Stimulated activated naive CD4-positive, alpha-beta T cell (primary cell): ENCODE measurements at places on chromosomes 2 and 18.
A peak's percentile ranks its signal among the peaks of the same experiment; 100 is the strongest.

- DNase-seq: no peak
Observed at GRCh38 chr18:74825460-74825859, 227.8 kb downstream of the ZNF407 start.

DNA sequence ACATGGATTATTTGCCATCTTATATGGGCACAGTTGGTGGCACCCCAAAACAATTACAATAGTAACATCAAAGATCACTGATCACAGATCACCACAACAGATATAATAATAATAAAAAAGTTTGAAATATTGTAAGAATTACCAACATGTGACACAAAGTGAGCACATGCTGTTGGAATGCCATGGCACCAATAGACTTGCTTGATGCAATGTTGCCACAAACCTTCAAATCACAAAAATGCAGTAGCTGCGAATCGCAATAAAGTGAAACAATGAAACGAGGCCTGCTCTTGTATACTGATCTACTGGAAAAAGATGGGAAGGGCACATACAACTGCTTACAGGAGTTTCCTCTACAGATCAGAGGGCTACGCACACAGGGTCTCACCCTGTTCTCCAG, 32.2 kb upstream of the AMMECR1L start:
- no peak for DNase-seq

GRCh38 chr2:230234845-230235244, 9.3 kb downstream of the SP140 start:
- DNase-seq: no peak

- no peak for DNase-seq
Observed at GRCh38 chr2:198966269-198966668, 491.5 kb downstream of the SATB2 start.

DNA sequence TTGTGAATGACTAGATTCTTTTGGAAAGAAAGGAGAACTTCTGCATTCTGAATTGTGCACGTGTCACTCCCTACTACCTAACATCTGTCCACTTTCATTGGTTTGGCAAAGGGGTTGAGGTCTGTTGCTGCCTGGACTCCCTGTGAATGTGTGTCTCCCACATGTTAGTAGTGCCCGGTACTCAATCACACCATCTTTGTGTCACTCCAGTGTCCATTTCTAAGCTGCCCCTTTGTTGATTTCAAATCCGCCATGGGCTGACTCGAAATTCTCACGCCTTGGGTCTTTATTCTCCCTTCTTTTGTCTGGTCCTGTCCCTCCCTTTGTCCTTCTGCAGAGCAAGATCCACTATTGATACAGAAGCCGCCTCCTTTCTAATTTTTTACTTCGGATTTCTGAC, 7.5 kb downstream of the DPYSL5 start:
- no peak for DNase-seq

DNA sequence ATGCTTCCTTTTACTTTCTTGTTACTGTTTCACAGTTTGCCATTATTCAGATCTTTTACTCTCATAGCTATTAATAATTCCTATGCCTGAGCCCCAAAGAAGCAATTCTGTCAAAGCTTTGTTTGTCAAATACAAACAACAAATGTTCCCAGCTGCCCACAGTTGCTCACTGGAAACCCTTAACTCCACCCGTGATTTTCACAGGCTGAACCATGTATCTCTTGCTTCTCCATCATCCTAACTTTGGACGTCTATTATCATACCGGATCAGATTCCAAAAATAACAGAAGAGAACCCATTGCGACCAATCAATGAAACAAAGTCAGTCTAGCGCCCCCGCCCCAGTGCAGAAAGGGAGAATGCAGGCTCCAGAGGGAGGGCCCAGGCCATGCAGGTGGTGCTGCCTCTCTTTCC, 24.2 kb downstream of the COLEC12 start:
- DNase-seq: no peak

DNA sequence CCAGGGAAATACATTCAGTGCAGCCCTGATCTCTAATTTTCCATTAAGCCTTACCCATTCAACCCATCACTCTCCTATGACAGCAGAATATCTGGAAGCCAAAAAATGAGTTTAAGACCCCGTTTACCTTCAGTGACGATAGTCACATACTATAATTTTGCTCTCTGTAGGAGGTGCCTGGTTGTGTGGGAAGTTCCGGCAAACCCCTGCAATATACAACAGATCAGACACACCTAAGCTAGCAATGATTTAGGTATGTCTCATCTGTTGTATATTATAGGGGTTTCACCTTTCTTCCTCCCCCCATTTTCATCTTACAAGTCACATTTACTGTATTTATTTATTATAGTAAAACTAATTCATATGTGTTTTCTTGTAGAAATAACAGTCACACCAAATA, 101.7 kb downstream of the DOCK10 start:
- no peak for DNase-seq

DNA sequence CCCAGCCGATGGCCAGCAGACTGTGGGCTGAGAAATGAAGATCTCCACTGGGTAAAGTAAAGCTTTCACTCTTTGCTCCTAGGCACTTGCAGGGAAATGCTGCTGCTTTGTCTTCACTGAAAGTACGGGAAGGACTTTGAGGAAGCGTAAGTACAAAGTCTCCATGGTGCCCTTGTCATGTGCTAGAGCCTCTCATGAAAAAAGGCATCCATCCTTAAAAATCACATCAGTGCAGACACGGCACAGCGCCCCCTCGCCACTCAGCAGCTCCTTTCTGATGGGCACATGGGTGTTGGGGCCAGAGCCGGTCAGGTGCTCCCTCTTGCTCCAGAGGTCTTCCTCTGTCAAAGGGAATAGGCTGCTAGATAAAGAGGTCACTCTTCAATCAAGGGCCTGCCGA, 109.0 kb upstream of the STPG4 start:
- DNase-seq: no peak

GRCh38 chr2:207150284-207150683, 15.5 kb downstream of the KLF7 start:
- DNase-seq: no peak

DNA sequence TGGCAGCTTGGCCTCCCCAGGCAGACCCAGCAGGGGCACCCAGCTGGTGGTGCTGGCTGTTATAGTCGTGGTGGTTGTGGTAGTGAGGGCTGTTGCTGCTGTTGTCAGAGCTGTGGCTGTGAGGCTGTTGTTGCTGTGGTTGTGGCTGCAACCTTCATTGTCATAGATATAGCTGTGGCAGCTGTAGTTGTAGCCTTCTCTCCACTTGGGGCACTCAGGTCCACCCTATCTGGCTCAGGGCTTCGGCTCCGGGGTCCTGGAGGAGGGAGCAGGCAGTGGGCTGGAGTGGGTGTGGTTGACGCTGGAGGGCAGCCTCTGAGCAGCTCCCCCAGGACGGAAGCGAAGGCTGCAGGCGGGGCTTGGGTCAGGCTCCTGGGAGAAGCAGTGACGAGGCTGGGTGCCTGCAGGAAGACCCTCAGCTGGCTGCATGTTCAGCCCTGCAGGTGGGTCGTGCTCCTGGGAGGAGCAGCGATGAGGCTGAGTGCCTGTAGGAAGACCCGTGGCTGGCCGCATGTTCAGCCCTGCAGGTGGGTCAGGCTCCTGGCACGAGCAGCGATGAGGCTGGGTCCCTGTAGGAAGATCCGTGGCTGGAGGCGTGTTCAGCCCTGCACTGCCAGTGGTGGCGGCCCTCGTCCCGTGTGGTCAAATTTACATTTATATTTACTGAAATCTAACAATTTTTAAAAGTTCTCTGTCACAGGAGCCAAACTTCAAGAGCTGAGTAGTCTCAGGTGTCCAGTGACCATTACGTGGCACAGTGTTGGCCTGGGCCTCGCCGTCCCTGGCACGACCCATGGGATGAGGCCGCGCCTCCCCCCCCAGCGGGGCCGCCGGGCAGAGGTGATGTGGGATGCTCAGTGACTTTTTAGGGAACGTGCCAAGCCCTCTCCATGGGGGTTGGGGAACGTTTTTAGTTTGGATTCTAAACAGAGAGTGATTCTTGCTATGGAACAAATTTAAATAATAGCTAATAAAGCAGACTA, 79.2 kb upstream of the PXDN start:
- DNase-seq: no peak

DNA sequence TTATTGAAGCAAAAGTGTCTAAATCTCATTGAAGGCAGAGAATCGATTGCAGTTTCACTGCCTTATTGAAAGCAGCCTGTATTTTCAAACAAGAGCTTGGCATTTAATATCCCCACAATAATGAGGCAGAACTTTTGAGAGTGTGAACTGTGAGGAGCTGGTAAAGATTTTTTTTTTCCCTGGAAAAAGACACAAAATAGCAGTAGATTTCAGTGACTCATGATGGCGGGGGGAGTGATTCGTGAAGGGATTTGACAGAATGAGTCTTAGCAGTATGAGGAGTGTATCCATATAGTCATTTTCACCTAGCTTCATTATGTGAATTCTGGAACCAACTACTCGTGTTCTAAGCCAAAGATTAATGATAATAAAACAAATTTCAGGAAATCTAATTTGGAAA, 242.9 kb downstream of the ARL6IP6 start:
- no peak for DNase-seq

DNA sequence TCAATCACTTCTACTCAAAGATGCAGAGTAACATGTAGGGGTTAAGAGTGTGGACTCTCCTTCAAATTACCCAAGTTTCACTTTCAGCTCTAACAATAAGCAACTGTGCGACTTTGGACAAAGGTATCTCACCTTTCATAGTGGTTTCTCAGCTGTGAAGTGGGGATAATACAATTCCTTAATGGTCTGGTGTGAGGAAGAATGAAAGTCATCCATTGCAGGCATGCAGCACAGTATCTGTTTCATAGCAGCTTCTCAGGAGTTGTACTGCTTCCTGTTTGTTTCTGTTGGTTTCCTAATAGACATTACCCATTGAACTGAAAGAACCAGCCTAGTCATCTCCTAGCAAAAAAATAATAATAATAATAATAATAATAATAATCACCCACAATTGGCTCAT, 74.4 kb downstream of the DDX18 start:
- no peak for DNase-seq

- DNase-seq: no peak
Observed at GRCh38 chr2:52933878-52934277, 833.7 kb upstream of the CHAC2 start.

DNA sequence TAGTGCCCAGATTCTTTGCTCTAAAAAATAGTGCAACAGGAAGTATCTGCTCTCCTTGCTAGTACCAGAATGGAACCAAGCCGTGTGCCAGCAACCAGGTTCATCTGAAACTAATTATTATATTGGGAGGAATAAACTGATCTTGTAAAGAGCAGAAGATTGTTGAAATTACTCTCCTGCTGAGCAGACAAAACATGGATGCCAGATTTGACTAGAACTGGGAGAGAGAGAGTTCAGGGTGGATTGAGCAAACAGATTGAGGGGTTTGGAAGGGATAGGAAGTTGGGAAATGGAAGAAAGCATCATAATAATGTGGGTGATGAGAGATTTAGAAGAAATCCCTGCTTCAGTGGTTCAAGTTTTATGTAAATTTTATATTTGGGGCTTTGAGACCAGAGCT, 160.1 kb upstream of the RASGRP3 start:
- DNase-seq: no peak

DNA sequence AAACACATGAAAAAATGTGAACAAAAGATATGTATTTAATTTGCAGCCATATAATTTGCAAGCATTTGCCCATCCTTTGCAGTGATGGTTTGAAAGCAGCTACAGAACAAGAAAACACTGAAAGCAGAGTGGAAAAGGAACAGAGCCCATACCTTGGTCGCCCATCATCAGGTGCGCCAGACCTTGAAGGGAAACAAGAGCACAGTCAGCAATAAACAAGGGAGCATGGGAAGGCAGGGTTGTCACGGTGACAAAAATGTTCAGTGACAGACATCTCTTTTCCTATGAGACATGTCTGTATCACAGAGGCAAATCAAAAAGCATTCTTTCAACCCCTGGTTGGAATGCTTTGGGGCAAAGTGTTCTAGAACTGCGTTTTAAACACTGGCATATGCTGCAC, 109.4 kb downstream of the NRXN1 start:
- DNase-seq: no peak

- DNase-seq: peak; percentile 41
Observed at GRCh38 chr18:63131106-63131958, 188.2 kb downstream of the BCL2 start.

DNA sequence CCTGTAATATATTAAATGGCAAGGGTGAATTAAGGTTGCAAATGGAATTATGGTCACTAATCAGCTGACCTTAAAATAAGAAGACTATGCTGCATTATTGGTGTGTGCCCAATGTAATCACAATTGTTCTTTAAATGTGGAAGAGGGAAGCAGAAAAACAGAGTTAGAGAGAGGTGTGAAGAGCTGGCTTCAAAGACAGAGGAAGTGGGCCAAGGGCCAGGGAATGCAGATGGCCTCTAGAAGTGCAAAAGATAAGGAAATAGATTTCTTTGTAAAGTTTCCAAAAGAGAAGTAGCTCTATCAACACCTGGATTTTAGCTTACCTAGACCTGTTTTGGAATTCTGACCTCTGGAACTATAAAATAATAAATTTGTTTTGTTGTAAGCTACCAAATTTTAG, 276.0 kb downstream of the LRRTM1 start:
- no peak for DNase-seq

DNA sequence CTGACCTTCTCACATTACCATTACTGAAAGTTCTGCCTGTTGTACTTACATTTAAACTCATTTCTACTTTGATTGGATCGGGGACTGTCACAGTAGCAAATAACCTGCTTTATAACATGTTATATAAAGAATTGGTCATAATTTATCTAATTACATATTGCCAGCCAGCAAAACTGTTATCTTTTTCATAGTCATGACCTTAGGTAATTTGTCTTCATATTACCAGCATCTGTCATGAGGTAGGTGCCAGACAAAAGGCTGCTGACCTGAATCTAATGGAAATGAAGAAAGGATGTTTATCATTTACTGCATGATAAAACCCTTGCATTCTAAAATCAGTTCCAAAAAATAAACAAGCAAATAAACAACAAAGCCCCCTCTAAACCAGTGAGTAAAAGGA, 89.4 kb upstream of the LRP1B start:
- no peak for DNase-seq

GRCh38 chr2:83196225-83196624, 1262.9 kb downstream of the SUCLG1 start:
- no peak for DNase-seq

DNA sequence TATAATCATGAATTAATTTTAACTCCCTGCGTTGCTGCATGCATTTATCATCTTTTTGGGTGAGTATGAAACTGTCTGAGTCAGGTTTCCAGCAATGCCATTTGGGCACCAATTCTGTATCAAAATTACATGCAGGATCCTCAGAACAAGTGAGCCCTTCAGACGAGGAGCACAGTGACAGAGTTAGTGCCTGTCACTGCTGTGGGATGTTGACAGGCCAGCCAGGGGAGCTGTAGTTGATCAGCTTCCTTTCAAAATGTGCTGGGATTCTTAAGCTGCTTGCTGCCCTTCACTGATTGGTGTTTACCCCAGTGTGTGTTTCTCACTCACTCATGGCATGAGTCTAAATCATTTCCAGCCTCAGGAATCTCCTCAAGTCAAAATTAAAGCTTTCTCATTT, 109.2 kb downstream of the TPGS2 start:
- DNase-seq: no peak
